Stimulated activated CD8-positive, alpha-beta memory T cell treated with anti-CD3 and anti-CD28 coated beads, Interleukin-4, amount 100 ng/mL, for 1 hour (primary cell): ENCODE measurements at places on chromosomes 7 and 10.

DNA sequence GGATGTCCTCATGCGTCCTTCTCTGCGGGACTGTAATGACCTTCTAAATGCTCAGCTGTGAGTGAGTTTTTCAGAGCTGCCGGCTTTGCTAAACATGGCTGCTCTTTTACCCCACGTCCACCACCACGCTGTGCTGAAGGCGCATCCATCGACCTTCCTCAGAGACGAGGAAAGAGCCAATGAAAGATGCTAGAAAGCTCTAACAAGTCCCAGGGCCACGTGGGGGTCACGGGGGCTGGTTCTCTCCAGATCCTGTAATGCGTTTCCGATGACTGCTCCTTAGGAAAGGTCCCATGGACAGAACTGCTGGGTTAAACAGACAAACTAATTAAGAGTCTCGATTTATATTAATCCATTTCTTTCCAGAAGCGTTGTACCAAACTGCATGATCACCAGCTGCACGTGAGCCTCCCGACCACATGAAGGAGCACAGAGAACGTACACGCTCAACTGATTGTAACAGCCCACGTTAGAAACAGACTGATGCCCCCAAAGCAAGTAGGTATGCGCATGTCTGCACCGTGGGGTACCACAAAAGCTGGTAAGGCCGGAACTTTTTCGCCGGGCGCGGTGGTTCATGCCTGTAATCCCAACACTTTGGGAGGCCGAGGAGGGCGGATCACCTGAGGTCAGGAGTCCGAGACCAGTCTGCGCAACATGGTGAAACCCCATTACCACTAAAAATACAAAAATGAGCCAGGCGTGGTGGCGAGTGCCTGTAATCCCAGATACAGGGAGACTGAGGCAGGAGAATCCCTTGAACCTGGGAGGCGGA lies 109.6 kb downstream of the TCERG1L start:
- no peak for DNase-seq

DNA sequence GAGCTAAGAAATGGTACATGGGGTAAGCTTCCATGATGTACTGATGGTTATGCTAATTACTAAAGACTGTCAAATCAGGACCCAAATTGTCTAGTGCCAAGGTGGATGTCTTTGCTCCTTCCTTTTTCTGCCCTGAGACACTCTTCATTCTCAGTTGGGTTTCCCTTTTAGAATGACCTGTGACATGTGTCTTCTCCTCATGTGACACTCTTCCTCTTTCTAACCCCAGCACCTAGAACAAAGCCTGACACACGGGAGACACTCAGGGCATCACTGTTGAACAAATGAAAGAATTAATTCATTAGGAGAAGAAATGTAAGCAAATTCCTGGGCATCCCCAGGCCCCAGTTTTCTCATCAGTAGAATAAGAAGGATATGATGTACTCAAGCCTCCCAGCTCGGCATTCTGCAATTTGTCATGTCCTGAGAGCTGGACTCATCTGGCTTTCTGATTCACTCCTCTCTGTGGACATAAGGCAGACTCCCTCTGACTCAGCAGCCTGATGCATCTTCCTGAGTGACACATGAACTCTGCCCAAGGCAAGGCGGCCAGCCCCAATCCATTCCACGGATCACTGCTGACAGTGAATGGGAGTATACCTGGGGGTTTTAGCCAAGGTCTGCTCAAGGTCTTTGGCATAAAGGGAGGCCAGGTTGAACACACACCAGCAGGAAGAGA lies 473.8 kb downstream of the KCNMA1 start:
- DNase-seq = no peak

DNA sequence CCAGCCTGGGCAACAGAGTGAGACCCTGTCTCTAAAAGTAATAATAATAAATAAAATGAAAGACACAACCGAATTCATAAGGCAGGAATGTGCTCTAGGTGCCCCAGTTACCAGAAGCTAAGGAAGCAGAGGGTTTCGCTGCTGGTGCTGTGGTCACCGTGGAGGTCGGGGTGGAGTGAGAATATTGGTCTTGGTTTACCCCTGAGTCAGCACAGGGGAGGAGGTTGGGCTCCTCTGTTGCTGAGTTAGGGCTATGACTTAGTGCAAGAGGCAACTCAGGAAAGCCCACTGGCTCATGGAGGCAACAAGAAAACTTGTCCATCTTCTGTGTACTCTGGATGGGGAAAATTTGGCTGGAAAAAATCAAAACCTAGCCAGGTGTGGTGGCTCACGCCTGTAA lies 117.1 kb downstream of the MYL10 start:
- DNase-seq = no peak

GRCh38 chr7:50733552-50733951 lies 49.1 kb downstream of the GRB10 start:
- no peak for DNase-seq

DNA sequence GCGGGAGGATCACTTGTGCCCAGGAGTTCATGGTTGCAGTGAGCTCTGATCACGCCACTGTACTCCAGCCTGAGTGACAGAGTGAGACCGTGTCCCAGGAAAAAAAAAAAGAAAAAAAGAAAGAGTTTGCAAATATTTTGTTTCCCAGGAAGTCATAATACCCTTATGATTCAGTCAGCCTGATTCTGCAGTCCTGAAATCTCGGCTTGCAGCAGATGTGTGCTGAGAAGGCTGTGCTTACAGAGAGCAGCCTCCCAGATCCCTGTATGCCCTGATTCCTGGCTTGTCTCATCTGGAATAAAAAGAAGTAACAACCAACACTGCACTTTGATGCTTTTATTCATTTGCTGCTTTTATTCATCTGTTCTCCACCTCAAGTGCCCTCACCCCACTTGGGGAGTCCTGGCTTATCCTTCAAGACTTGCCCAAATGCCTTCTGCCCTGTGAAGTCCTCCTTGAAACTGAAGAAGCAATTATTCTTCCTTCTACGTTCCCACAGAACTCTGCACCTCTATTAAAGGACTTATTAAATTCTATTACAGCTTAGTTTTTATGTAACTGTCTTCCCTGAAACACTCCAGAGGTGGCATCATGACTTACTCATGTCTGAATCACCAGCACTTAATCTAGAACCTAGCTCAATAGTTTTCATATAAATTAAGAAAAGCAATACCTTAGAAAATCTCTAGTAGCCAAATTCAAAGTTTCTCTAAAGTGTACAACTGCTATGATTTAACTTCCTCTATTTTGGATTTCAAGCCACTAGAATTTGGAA lies 27.7 kb upstream of the BPGM start:
- DNase-seq = no peak
